Smooth muscle cell of the brain vasculature (primary cell): ENCODE measurements at places on chromosomes 6 and 20.

- DNase-seq = no peak
Measured at GRCh38 chr6:99219788-99220187, 129.7 kb downstream of the FAXC start.

GRCh38 chr20:63094767-63095499 is 88.2 kb upstream of the BHLHE23 start:
- no peak for DNase-seq

GRCh38 chr20:3423126-3423525 is 15.7 kb upstream of the DNAAF9 start:
- no peak for DNase-seq

- no peak for DNase-seq
Measured at GRCh38 chr6:3520281-3521230, 63.7 kb upstream of the SLC22A23 start.

GRCh38 chr6:162109480-162110050 is 618.0 kb downstream of the PRKN start:
- no peak for DNase-seq

GRCh38 chr20:47843886-47844567 is 58.7 kb upstream of the SULF2 start:
- no peak for DNase-seq

DNA sequence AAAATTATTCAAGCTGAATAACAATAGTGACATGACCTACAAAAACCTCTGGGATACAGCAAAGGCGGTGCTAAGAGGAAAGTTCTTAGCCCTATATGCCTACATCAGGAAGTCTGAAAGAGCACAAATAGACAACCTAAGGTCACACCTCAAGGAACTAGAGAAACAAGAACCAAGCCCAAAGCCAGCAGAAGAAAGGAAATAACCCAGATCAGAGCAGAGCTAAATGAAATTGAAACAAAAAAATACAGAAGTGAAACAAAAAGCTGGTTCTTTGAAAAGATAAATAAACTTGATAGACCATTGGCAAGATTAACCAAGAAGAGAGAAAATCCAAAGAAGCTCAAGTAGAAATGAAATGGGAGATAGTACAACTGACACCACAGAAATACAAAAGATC is 47.6 kb upstream of the NOTCH4 start:
- no peak for DNase-seq

GRCh38 chr6:37058084-37058586 is 52.7 kb downstream of the FGD2 start:
- no peak for DNase-seq

GRCh38 chr6:36730424-36731380 is 33.1 kb downstream of the RAB44 start:
- DNase-seq = no peak

DNA sequence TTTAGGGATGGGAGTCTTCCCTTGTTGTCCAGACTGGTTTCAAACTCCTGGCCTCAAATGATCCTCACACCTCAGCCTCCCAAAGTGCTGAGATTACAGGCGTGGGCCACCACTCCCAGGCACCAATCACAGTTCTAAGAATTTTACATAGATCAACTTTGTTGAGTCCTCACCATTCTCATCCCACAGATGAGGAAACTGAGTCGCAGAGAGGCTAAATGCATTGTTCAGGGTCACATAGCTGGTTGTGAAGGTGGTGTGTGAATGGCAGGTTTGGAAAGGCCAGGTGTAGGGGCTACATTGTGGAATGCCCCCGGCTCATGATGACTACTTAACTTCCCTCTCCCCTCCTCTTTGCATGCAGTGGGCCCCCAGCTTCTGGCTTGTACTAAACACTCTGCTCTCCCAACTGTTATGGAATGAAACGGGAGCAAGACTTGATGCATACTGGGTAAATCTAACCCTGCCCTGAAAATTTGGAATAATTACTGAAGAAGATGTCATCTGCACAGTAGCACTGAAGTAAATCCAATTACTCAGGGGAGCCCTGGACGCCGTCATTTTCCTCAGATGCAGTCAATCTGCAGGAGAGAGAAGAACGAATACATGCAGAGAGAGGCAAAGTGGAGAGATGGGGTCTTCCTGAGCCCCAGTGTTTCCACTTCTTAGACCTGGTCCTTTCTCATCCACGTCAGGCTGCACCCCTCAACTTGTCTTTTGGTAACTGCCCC is 102.3 kb upstream of the ZNF217 start:
- no peak for DNase-seq

- DNase-seq = no peak
Measured at GRCh38 chr20:61998343-61999121, 67.1 kb downstream of the TAF4 start.

GRCh38 chr6:128519132-128519930 is 1.1 kb downstream of the PTPRK start:
- no peak for DNase-seq

DNA sequence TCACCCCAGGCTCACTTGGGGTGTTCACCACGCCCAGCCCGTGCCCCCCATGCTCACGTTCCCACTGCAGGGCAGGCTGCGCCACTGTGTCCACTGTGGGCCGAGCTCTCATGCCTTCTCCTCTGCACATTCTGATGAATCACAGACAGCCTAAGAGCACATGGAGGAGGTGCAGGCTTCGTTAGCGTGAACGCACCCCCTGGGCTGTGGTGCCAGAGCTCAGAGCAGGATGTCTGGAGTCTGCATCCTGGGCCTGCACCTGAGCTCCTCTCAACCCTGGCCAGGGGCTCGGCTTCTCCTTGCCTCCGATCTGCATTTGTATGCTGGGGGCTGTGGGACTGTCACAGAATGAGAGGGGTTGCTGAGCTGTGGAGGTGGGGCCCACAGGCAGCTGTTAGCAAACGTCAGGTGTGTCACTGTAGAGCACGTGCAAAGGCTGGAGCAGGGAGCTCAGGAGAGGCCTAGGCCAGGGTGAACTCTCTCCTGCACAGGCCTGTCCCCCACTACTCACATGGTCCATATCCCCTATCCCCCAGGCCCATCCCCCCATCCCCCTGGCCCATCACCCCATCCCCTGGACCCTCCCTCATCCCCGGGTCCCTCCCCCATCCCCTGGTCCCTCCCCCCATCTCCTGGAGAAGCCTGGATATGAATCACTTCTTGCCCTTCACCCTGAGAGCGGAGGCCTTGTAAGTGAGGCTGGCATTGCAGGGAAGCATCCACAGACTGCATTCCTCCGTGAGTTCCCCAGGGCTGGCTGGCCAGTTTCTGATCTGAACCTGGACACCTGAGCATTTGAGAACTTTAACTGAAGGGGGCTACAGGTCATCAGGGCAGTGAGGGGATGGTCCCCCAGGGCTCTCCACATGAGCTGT is 309.5 kb downstream of the TAF4 start:
- no peak for DNase-seq

DNA sequence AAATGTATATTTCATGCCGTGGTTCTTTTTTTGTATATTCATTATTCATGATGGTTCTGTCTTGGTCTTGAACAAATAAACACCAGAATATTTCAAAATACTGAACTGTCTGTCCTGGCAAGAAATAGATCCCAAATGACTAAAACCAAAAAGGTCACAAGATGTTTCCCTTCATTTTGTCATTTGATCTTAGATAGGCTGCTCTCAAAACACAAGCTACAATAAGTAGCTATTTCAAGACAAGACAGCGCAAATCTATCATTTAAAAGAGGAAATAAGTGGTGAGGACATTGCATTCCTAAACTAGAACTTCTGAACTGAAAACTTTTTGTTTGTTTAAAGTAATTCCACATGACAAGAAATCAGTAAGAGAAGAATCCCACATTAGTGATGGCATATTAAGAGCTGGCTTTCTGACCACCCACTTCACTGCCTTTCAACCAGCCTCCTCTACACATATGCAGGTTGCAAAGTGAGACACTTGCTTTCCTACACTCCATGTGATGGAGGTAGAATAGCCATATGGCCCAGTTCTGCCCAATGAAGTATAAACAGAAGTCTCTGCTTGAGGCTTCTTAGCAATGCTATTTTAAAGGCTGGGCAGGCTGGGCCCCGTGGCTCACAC is 54.4 kb upstream of the CCDC28A start:
- DNase-seq = no peak

DNA sequence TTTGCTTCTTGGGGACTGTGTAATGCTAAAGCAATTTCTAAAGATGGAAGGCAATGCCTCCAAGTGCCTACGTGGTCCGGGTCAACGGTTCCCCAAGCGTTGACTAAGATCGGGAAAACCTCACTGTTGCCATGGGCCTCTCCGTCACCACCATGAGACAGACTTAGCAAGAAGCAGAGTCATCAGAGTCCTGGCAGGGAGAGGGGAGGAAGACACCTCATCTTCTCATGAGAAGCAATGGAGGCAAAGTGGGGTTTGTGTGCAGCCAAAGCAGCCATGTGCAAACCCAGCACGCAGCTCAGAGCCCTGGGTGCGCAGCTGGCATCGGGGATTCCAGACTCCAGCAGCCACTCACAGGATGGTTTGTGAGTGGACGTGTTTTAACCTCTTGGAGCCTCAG is 111.4 kb downstream of the SYNDIG1 start:
- no peak for DNase-seq

GRCh38 chr20:46582648-46583047 is 32.2 kb upstream of the OCSTAMP start:
- DNase-seq = no peak

- no peak for DNase-seq
Measured at GRCh38 chr6:139970591-139970991, 596.1 kb upstream of the CITED2 start.

DNA sequence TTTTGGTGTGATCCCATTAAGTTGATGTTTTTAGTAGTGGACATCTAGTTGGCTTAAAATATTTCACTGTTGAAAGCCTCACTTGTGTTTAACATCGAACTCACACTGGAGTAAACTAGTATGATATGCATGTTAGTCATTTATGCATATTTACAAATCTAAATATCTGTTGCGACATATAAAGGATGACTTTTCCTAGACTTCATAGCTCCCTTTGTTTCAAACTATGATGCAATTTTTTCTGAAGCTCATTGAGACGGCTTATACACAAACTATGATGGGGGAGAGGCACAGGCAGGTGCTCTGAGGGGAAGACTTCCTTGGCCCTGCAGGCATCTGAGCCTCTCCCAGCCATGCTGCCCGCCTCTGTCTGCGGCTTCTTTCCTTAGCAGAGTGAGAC is 11.8 kb upstream of the FOXC1 start:
- DNase-seq = no peak

- no peak for DNase-seq
Measured at GRCh38 chr6:156912431-156912830, 135.3 kb downstream of the ARID1B start.

- DNase-seq = peak; percentile 43
Measured at GRCh38 chr6:551405-551804, 105.5 kb downstream of the HUS1B start.

DNA sequence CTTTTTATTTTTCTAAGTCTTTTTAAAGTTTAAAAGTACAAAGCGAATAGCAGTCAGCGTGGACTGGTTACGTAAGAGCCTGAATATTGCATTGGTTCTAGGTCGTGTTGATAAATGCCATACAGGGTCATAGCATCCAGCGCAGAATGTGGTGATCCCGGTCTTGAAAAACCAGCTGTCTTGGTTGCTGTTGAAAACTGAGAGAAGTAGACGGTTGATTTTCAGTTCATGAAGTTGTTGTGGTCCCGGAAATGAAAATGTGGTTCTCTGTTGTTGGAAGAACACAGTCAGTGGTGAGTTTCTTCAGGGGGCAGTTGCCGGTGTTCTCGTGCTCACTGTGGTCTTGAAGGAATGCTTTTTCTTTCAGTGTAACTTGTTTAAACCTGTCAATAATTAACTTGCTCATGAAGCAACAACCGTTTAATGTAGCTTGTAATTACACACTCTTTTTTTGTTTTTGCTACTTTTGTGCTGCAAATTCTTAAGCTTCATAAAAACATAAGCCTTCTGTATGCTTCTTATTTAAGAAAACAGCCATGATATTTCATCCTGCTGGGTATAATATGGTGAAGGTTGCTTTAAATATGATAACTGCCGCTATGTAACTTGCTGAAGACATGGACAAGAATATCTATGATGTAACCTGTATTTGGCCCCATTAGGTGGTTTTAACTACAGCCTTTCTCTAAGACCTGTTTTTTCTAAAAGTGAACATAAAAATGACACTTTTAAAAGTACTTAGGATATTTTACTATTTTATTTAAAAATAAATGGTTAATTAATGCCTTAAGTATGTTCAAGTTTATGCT is 64.8 kb upstream of the KIF25 start:
- DNase-seq = peak; percentile 36

DNA sequence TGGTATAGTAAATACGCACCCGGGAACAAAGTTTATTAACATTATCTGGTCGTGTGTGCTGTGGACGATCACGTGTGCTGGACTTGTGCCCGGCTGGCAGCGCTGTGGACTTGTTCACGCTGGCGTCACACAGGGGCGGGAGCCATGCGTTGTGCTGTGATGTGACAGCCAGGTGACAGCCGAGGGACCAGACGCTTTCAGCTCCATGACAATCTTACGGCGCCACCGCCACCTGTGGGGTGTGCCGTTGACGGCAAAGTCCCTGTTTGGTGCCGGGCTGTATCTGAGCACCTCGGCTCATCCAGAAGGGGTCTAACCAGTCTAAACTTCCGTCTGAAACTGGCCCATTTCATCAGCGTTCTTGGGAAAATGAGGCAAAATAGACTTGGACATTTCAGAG is 25.2 kb downstream of the DLL1 start:
- no peak for DNase-seq

DNA sequence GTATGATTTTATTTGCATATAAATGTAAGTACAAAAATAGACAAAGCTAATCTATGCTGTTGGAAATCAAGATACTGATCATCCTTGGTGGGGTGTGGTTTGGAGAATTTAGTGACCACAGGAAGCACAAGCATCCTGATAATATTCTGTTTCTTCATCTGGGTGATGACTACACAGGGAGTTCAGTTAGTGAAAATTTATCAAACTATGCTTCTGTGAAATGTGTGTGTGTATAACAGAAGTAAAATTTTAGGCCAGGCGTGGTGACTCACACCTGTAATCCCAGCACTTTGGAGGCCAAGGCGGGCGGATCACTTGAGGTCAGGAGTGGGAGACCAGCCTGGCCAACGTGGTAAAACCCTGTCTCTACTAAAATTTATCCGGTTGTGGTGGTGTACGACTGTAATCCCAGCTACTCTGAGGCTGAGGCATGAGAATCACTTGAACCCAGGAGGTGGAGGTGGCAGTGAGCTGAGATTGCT is 20.6 kb downstream of the ENPP3 start:
- DNase-seq = no peak

GRCh38 chr6:125814481-125814880 is 23.7 kb downstream of the NCOA7 start:
- DNase-seq = no peak

GRCh38 chr6:32936239-32937152 is 4.3 kb downstream of the HLA-DMB start:
- no peak for DNase-seq

- no peak for DNase-seq
Measured at GRCh38 chr20:19314621-19315020, 102.2 kb downstream of the SLC24A3 start.

GRCh38 chr6:225121-225721 is 67.1 kb upstream of the DUSP22 start:
- no peak for DNase-seq

- no peak for DNase-seq
Measured at GRCh38 chr6:161265975-161266374, 7.9 kb downstream of the AGPAT4 start.

GRCh38 chr6:71453371-71453706 is 164.7 kb downstream of the OGFRL1 start:
- no peak for DNase-seq
